CD4-positive, alpha-beta T cell treated with Interferon gamma for 1 hour (primary cell): ENCODE measurements at places on chromosomes 2 and 18.

GRCh38 chr2:193482557-193482956, 1287.8 kb upstream of the TMEFF2 start:
- DNase-seq: no peak

DNA sequence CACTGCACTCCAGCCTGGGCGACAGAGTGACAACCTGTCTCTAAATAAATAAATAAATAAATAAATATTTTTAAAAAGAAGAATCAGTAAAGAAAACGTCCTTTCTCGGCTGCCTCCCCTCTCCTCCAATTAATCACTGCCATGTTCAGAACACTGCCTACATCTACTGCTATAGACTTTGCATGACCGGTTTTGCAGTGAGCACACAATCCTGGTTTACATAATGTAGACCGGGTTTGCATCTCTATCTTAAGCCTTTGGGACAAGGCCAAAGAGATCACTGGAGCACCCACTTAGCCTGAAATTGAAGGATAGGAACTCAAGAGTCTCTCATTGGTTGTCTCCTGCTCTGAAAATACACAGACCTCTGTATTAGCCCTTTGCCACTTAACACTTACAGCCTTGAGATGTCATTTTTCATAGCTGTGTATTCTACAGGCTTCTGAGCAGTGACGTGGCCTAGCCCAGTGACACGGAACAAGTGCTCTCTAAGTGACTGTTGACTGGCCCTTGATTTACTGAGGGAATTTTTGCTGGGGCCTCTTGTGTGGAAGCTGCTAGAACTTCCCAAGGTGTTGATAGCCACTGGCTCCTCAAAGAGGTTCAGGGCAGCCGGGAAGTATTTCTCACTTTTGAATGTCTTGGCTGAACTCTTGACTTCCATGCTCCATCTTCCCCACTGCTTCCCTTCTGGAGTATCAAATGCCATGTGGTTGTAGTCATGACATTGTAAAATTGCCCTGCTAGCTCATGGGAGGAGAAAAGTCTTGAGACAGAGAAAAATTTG, 45.3 kb upstream of the CCBE1 start:
- no peak for DNase-seq

DNA sequence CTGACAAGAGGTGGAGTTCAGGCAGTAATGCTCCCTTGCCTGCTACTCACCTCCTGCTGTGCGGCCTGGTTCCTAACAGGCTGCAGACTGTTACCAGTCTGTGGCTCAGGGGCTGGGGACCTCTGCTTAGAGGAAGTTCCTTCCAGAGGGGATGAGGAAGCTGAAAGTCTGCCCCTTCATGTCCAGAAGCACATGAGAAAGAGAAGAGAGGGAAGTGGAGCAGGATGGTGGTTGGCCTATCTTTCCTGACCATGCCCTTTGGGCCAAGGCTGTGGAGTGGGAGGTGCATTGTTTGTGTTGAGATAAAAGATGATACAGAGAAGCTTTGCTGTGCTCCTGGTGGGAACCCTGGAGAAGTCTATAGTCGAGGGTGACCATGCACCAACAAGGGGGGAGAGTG, 112.5 kb downstream of the LPIN1 start:
- DNase-seq: no peak

- DNase-seq: no peak
These were observed 52.2 kb downstream of the INPP5D start for GRCh38 chr2:233112329-233112728.

DNA sequence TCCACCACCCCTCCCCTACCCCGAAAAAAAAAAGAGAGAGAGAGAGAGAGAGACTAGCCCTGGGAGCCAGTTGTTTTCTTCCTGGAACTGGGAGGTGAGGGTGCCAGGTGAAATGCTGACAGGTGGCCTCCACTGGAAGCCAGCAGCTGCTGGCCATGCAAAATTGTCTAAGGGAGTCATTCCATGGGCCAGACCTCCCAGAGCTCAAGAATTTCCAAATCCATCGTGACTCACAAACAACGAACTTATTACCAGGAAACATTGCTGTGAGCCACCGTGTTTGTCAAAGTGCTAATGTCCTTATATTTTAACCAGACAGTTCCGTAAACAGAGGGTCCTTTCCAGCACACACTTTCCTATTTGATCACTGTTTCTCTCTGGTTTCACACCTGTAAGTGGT, 68.5 kb upstream of the PID1 start:
- DNase-seq: no peak
